NCI-H524 treated with DMSO at 0.1 percent for 48 hours (cell line): ENCODE measurements at places on chromosomes 7 and 10.

- no peak for DNase-seq
Measured at GRCh38 chr7:33109005-33109757, at the start of gene RP9. TSS of gene RP9 (minus strand) at chr7:33109404. CDS start at chr7:33109372, 32 bp downstream.

DNA sequence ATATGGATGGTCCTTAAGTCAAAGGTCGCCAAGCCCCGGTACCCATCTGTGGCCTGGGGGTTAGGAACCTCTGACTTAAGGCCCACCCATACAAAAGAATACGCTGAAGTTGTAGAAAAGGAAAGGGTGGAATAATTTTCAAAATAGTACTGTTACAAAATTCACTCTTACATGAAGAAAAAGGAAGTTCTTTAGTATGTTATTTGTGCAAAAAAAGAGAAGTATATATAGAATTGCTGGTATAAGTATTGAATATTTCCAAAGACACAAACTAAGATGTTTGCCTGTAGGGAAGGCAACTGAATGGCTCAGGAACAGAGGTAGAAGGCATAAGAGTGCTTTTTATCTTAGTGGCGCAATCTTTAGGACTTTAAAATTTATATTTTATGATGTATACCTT is 78.7 kb downstream of the PRLHR start:
- no peak for DNase-seq

DNA sequence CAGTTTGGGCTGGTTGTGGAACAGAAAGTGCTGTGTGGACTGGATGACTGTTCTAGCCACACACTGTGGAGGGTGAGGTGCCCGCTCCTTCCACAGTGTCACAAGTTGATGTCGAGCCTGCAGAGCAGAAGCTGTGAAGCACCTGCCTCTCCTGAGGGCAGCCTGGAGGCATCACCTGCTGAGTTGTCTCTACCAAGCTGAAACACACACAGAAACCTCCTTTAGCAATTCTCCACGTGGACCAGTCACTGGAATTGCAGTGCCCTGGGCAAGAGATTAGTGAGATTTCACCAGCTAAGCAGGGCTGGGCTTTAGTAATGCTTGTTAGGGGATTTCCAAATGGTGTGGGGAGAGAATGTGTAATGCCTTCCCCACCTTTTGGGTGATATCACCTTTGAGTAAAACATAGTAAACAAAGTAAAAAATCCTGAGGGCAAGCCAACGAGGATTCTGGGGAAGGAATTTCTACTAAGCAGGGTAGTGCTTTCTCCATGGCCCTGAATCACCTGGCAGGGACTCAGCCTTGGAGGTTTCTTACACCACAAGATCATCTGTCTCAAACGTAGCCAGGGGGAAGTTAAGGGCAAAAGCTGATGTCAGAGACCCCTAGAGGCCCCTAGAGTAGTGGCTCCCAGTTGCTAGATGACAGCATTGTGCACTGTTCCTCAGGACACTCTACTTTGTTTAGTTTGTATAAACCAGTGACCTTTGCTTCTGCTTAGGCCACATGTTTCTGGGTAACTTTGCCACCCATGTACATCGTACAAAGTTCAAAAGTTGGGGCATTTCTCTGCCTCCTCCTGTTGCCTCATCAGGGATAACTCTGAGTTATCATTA is 233.1 kb upstream of the IGFBP3 start:
- no peak for DNase-seq

DNA sequence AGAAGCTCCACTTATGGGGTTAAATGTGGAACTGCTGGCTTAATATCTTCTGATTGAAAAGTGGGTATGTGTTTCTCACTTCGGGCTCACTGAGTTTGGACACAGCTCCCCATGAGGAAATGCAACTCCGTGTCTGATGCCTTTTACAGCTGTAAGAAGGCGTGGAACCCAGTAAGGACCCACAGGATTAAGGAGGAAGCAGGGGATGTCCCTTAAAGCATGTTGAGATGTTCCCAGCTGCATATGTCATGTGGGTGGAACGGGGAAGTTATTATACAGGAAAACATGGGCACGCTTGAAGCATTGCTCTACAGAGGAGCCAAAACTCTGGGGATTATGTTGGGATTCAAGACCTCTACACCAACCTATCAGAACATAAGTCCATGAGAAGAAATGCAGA is 224.4 kb downstream of the NEBL start:
- DNase-seq: no peak

DNA sequence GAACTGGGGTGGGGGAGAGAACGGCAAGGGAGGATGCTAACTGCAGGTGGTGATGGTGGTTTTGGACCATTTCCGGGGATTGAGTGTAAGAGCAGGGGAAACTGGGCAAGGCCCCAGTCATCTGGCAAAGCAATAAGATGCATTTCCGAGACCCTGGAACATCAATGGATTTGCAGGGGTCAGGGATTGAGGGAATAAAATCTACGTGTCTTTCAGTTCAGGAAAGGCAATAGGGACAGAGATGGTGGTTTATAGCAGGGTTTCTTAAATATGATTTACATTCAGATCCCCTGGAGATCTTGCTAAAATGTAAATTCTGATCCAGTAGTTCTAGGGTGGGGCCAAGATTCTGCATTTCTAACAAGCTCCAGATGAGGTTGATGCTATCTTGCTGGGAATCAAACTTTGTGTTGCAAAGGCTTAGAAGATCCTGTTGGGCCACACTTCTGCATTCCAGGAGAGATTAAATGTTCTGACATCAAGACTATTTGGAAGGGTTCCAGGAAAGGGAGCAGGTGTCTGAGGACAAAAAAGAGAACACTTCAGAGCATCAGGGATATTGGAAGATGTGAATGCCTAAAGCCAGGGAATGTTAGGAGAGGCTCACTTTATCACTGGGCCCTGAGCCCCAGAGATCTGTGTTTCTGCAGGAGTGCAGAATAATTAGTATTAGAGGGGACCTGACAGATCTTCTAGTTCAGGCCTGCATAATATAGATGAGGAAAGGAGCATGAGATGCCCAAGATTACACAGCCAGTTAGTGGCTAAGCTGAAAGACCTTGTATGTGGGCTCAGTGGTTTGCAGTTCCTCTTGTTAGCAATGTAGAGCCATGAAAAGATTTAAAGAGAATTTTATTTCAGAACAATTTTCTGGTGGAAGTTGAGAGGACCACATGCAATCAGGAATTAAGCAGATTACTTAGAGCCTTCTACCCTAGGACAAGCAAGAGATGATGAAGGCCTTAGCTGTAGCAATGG is 32.4 kb downstream of the BLNK start:
- no peak for DNase-seq

DNA sequence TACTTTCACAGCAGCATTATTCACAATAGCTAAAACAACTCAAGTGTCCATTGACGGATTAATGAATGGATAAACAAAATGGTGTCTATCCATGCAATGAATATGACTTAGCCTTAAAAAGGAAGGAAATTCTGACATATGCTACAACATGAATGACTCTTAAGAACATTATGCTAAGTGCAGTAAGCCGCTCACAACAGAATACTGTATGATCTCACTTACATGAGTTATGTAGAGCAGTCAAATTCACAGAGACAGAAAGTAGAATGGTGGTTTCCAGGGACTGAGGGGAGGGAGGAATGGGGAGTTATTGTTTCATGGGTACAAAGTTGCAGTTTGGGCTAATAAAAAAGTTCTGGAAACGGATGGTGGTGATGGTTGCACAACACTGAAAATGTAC is 282.0 kb downstream of the GRID1 start:
- DNase-seq: no peak

- peak; percentile 66 for DNase-seq
Measured at GRCh38 chr7:124072603-124073309, 39.9 kb upstream of the TMEM229A start.

DNA sequence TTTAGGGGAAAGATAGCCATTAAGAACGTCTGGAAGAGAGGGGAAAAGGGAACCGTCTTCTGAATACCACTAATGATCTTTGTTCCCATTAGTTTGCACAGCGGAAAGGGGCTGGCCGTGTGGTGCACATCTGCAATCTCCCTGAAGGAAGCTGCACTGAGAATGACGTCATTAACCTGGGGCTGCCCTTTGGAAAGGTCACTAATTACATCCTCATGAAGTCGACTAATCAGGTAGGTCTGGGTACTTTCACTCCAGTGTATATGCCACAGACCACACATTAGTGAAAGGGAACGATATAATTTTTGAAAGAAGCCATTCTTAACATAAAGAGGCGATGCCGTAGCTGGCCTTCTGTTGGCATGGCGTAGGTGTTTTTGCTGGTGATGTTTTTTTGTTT is 74.3 kb upstream of the PDCD4 start:
- no peak for DNase-seq

DNA sequence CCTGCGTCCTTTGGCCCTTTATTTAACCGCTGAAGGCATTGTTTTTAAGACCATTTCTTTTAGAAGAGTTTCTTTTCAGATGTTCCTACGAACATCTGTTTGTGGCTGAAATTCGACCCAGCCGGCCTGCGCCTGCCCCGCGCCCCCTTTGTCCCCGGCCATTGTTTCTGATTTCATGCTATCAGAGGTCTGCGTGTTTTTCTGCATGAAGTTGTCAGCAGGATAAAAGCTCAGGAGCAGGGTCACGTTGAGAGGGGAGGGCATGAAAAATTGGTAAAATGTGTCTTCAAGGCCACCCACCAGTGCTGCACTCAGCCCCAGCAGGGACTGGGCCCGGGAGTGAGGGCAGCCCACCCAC is 43.1 kb downstream of the NKX6-2 start:
- DNase-seq: no peak

- peak; percentile 0 for DNase-seq
Measured at GRCh38 chr7:101564778-101565211, 64.3 kb downstream of the MYL10 start.

DNA sequence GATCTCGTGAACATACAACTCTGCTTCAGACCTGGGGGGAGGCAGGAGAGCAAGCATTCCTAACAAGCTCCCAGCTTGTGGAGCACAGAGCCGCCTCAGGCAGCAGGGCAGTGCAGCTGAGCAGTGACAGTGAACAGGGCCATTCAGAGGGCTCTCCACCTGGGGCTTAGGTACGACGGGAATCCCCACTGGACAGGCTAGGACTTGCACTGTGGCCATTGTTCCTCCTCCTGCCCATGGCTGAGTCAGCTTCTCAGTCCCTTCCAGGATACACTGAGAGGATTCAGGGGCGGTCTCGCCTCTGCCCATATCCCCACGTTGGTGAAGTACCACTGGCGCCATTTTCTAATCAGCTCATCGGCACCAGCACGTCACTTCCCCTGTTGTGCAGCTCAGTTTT is 71.1 kb downstream of the FIGNL1 start:
- no peak for DNase-seq

DNA sequence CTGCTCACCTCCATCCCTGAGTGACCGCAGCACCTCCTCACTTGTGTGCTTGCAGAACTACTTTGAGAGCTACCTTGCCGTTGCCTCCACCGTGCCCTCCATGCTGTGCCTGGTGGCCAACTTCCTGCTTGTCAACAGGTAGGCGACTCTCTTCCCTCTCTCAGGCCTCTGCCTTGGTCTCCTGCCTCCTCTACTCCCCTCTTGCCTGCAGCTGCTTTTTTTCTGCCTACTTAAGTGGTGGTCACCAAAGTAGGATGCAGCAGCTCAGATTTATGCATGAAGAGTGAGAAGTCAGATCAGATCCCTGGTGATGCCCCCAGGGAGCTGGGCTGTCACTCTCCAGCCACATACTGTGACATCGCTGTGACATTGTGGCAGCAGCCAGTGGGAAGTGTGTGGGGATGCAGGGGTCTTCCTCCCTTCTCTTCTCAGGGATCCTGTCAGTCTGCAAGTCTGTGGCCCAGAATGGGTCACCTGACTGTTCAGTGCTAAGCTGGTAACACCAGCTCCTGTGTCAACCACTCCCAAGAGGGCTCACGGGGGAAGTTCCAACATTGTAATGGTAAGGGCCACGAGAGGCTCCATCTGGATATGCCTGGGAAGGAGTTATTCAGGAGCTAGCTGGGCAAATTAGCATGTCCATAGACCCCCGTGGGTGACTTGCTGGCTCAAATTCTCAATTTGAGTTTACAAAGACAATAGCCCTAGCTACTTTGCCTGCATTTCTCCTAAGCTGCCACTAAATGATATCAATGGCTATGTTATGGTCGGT is 25.3 kb downstream of the SLC29A3 start:
- no peak for DNase-seq

- DNase-seq: peak; percentile 4
Measured at GRCh38 chr10:62083412-62084267, 182.1 kb downstream of the ARID5B start.

- DNase-seq: no peak
Measured at GRCh38 chr10:3467052-3467951, 294.7 kb upstream of the PITRM1 start.

DNA sequence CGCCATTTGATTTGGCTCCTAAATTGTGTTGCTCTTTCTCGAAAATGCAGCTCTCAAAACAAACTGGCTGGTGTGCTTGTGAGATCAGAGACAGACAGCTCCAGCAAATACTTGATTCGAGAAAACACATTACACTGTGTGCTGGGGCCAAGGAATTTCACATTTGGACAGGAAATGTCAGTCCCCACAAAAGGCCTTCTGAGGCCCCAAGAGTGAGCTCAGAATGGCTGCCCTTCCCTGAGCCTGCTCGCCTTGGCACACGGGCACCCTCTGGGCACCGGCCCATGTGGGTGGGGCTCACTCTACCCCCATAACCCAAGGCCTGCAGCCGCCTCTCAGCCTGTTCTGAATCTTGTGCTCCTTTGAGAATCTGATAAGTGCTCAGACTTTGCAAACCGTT is 13.9 kb upstream of the HSPA12A start:
- no peak for DNase-seq
